T47D (cell line): ENCODE measurements at places on chromosomes 6 and 20.

DNA sequence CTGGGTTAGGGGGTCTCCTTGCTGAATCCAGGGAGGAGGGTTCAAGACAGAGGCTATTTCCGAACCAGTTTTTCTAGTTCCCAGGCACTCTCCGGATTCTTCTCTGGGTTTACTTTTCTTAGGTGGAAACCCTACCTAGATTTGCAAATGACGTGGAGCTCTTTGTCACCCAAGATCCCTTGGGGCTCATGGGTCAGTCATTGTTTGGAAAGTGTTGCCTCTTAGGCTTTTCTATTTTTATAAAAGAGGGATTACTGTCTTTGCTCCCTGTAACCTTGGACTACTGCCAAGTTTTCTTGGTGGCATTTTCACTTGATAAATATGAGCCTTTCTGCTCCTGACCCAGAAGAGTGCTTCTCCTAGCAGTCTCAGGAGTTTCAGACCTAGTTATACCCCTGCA, 33.6 kb downstream of the FAM209B start:
- no peak for DNase-seq

GRCh38 chr6:56749632-56750151, 107.0 kb upstream of the DST start:
- no peak for DNase-seq

- DNase-seq = no peak
Measured at GRCh38 chr20:12098421-12098820, 180.7 kb downstream of the BTBD3 start.

GRCh38 chr6:31203345-31203979, 33.0 kb upstream of the POU5F1 start:
- DNase-seq = peak; percentile 97

- DNase-seq = no peak
Measured at GRCh38 chr6:135390458-135390857, 107.1 kb downstream of the AHI1 start.
